Stimulated activated CD4-positive, alpha-beta T cell treated with anti-CD3 and anti-CD28 coated beads, Interleukin-12 subunit alpha, Interleukin-12 subunit beta, amount 100 ng/mL, for 48 hours (primary cell): ENCODE measurements at places on chromosomes 5 and 9.

- DNase-seq, result no peak
These were observed 1083.4 kb upstream of the C9orf72 start for GRCh38 chr9:28656727-28657126.

DNA sequence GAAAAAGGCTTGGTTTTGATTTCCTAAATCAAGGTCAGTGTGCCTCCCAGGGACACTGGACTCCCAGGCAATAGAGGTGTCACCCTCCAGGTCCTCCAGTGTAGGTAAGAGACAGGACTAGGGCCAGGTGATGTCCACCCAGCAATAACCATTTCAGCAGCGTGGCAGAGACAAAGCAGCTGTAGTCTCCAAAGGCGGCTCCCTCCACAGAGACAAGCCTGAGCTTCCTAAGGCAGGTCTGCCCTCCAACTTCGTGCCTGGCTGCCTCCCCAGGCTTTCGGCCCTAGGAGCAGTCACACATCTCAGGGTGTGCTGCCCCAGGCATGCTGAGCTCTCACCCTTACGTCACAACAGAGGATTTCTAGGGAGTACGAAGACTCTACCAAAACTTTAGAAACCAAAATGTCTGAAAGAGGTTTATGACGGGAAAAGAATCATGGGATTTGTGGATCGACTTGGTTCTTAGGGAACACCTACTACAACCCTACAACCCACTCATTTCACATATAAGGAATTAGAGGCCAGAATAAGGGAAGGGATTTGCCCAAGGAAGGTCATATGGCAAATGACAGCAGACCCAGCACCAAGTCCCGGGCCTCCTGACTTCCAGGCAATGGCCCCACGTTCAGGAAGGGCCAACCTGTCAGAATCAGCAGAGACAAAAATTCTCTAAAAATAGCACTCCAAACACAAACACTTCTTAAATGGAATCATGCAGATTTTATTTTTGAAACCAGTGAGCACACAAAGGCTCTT, 105.5 kb downstream of the KLHL3 start:
- no peak for DNase-seq

DNA sequence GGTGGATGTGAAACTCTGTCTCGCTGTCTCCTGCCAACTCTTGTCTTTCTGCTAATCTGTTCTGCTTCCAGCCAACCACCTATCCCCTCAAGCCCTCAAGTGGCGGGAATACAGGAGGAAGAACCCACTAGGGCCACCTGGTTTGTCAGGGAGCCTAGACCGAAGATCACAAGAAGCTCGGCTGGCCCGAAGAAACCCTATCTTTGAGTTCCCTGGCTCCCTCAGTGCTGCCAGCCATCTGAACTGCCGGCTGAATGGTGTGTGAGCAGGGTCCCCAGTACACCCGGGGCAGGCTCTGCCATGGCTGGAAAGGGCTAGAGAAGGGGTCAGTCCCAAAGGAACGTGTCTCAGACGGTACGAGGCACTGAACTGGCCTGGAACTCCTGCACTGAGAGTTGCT, 49.2 kb upstream of the TESK1 start:
- no peak for DNase-seq

- DNase-seq, result no peak
These were observed 48.8 kb upstream of the GLRX start for GRCh38 chr5:95871146-95871806.

DNA sequence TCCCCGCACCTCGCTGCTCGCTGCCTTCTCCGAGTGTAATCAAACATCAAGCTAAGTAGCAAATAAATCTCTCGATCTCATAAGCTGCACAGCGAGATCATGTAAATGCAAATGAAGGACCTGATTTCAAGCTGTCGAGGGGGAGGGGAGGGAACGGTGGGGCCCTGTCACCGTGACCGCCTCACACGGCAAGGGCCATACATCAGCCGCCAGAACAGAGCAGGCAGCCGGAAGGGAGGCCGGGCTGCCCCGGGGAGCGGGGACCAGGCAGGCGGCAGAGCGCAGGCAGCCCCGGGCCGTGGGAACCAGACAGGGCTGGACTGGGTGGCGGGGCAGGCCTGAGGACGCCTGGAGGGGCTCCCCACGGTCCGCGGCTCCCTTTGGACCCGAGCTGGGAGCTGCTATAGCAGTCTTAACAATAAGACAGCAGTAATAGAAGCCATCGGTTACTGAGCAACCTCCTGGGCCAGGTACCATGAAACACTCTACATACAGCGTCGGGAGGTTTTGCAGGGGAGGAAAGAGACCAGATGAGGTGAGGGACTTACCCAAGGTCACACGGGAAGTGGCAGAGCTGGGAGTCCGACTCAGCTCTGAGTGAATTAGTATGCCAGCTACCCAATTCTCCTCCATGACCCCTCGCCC, 76.8 kb downstream of the CFAP77 start:
- peak; percentile 6 for DNase-seq

DNA sequence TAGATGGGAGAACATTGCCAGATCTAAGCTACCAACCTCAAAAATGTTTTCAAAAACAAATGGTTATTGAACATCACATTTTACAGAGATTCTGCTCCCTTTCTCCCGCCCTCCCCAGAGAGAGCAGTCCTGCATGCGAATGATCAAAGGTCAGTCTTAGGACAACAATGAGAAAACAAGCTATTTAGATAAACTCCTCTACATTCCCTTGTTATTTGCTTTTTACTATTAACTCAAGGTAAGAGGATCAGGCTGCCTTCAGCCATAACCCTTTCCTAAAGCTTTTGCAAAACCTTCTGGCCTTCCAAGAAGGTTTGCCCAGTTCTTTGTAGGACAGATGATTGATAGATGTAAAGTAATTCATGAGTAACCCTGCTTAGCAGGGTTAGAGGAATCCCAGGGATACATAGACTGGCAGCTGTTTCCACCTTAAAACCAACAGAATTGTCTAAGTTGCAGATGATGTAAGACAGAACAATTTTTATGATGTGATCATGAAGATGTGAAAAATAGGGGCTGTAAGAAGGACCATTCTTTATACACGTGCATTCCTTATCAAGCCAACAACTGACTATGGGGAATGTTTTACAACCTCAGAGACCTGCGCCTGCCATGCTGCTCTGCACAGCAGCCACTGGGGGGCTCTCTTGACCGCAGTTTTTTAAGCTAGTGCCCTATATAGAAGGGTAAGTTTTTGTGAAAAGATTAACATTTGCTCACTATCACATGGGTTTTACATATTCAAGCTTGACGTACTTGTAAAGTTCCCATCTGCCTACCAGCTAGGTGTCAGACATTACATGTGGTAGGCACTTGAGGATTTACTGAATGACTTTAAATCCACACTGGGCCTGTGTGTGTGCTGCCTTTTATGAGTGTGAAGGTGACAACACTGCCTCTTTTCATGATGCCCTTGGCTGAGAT, 2.3 kb upstream of the ZNF782 start:
- peak; percentile 69 for DNase-seq

DNA sequence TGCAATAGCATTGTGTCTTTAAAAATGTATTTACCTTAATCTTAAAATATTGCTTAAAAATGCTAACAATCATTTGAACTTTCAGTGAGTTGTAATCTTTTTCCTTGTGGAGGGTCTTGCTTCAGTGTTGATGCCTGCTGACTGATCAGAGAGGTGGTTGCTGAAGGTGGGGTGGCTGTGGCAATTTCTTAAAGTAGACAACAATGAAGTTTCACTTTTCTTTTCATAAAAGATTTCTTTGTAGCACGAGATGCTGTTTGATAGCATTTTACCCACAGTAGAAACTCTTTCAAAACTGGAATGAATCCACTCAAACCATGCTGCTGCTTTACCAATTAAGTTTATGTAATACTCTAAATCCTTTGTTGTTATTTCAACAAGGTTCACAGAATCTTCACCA, 50.8 kb downstream of the NR3C1 start:
- no peak for DNase-seq

GRCh38 chr5:157913575-157913974, 54.6 kb upstream of the CLINT1 start:
- DNase-seq, result no peak

- DNase-seq, result no peak
These were observed 70.8 kb downstream of the FAT2 start for GRCh38 chr5:151520294-151520693.

DNA sequence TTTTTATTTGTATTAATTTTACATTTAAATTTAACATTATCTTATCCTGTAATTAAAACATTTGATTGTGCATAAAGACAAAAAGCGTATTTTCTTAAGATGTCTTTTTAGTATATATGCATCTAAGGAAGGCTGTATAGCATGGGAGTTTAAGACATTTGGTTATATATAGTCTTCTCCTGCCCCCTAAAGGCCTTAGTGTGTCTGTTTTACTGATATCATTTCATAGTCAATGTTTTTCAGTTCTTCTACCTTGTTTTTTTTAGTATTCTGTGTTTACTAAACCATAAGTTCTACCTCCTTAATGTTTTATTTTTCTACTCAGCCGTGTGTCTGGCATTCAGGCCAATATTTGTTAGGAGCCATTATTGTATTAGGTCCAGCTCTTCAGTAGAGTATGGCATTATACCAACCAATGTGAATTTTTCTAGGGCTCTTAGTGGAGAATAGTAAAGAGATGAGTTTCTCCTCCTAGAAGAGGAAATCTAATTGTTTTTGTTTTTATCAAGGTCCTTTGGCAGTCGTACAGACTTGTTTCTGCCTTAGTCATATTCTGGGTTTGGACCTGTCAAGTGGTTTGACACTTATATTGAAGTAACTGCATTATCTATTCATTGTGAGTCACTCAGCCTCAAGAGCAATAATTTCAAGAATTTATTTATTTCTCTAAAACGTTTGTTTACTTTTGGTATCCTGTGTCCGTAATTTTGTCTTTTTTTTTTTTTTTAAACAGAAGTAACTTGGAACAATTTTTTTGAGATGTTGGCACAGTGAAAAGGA, 74.8 kb downstream of the SLF1 start:
- DNase-seq, result no peak

GRCh38 chr5:98827161-98827560, 53.7 kb downstream of the RGMB start:
- DNase-seq, result no peak

GRCh38 chr9:112689161-112689740, 28.7 kb downstream of the INIP start:
- DNase-seq, result no peak

DNA sequence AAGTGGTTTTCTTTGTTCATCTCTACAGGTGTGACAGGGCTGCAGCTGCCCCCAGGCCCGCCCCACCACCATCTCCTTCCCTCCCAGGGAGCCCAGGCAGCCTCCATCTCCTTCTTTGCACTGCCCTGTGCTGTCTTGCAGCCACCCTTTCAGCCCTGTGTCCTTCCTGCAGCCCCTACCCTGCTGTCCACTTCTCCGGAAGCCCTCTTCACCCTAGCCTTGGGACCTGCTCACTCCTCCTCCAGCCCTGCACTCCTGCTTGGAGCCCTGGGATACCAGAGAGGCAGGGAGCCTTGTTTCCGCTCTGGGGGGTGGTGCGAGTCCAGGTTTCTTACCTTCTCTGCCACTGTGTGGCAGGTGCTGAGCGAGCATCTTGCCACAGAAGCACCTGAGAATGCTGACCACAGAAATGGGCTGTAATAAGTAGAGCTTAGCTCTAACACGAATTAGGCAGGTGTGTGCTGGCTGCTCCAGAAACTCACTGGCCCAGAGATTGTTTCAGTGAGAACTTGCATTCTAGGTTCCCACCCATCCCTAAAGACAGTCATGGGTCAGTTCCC, 51.3 kb upstream of the GADD45G start:
- no peak for DNase-seq

DNA sequence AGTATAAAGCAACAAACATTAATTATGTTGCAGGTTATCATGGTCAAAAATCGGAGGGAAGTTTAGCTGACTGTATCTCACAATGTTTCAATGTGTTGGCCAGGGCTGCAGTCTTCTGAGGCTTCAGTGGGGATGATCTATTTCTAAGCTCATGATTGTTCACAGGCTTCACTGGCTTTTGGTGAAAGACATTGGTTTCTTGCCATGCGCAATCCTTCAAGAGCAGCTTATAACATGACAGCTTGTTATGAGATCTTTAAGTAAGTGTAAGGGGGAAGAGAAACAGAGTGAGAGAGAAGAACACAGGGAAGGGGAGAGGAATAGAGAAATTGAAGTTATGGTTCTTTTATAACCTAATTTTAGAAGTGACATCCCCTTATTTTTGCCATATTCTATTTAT, 385.9 kb upstream of the CHD1 start:
- no peak for DNase-seq

DNA sequence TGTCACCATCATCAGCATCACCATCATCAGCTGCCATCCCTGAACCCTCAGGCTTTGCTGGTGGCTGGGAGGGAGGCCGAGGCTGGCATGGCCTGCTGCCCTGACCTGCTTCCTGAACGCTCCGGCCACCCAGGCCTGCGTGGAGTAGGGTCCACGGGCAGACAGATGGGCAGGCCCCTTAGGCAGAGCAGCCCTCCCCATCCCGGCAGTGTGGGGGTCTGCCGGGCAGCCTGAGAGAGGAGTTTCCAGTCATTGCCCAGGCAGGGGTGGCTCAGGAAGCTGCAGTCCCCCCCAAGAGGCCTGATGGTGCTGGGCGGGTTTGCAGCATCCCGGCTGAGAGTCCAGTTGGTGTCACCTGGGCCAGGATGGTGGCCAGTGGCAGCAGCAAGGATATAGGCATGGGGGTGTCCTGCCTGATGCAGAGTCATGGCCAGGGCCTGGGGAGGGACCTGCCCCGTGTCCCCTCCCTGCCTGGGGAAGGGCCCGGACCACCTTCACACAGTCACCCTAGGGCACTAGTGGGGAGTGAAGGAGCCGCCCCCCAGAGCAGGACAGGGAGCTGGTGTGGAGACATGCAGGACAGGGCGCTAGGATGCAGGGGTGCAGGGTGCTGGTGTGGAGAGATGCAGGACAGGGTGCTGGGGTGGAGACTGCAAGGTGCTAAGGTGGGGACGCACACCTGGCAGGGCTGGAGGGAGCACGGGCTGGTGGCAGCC, 7.7 kb upstream of the EGFL7 start:
- no peak for DNase-seq

- no peak for DNase-seq
These were observed 163.1 kb downstream of the CDK5RAP2 start for GRCh38 chr9:120416781-120417427.

- DNase-seq, result no peak
These were observed 11.7 kb downstream of the RICTOR start for GRCh38 chr5:39062530-39062929.

DNA sequence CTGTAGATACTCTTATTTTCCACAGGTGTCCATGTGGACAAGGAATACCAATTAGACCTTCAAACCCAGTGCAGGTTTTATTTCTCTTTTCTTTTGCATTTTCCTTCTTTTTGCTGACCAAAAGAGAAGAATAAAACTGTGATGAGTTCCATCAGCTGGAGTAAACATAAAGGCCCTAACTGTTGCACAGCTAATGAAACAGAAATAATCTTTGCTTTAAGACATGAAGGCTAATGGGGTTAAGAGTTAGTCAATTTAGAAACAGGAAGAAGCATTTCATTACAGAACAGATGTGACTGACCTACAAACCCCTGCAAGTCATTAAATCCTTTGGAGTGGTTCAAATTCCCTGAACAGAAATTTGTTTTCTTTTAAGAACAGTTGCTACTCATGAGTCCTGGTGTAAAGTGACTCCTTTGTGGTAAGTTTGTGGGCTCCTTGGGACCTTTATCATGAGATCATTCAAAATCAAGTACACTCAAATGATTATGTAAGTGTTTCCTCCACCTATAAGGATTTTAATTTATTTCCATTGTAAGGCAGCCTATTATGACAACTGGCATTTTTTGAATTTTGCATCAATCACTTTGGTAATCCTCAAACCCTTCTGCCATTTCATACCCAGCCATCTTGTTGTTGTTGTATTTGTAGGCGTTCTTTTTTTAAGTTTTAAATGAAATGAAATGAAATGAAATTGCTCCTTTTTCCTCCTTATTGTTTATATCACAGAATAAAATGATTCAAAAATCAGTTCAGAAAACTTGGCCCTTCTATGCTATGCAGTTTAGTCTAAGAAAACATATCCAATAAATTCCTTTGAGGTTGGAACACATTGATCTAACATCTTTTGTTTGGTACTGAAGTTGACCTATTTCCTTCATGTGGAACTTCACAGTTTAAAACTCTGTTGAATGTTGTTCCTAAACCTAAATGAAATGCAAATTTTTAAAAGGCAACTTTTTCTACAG, 1.3 kb downstream of the MINAR2 start:
- no peak for DNase-seq
